ENCODE measurements at places on chromosomes 3 and 15.

- no peak for DNase-seq
Observed at GRCh38 chr15:72562386-72562785, 88.3 kb downstream of the ARIH1 start.

- no peak for DNase-seq
Observed at GRCh38 chr15:90471769-90472168, 58.0 kb upstream of the CRTC3 start.

DNA sequence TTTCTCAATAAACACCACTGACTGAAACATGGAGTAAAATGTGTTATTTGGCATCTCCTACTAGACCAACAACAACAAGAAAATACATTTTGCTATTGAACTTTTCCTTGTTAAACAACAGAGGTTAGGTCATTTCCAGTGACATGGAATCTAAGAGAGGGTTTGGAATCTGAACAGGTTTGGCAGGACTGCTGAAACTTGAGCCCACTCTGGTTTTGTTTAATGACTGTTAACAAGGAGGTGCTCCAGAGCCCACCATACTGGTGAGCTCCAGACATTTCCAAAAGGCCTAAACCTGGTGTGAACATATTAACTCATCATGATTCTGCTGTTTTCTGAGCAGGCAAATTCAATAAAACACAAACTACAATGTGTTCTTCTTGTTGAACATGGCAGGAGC, 330.7 kb upstream of the TRIM42 start:
- DNase-seq: no peak

GRCh38 chr3:40899286-40899712, 300.0 kb upstream of the CTNNB1 start:
- no peak for DNase-seq

DNA sequence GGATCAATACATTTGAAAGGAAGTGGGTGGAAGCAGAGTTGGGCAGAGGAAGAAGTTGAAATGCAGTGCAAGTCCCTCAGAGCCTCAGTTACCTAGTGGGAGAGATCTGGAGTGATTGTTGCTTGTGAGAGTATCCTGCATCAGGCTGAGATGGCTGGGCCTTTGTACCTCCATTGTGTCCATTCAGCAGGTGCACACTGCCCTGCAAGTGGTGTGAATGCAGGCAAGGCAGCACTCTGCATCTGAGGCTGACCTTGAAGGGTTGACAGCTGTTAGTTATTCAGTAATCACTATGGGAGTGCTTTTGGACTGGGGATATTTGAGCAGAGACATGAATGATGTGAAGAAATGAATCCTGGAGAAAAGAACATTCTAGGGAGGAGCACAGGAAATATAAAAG, 25.2 kb downstream of the ATP6V1A start:
- DNase-seq: no peak

- DNase-seq: no peak
Observed at GRCh38 chr3:30098653-30099455, 507.5 kb upstream of the TGFBR2 start.

DNA sequence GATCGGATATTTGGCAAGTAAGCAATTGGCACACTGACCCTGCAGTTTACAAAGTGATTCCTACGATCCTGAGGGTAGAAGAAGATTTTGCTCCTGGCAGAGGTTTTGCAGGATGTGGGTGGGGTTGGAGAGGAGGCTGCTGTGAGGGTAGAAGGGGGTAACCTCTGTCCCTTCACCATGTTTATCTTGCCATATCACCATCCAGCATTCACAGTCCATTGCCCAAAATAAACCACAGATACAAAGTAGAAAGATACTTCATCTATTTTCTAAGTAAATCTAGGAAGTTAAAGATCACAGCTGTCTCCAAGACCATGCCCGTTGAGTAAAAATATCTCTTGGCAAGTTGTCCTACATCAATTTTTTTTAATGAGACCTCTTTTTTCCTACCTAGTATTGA, 51.6 kb downstream of the LIPC start:
- no peak for DNase-seq

GRCh38 chr3:13588993-13589392, 40.1 kb downstream of the FBLN2 start:
- no peak for DNase-seq

GRCh38 chr3:58334013-58334321, 1.3 kb downstream of the PXK start:
- DNase-seq: no peak

Data from stimulated activated CD8-positive, alpha-beta memory T cell treated with anti-CD3 and anti-CD28 coated beads, Interleukin-15, amount 100 ng/mL, for 24 hours (primary cell).